Stimulated activated CD4-positive, alpha-beta T cell treated with anti-CD3 and anti-CD28 coated beads, Interleukin-4, amount 100 ng/mL, for 1 hour (primary cell): ENCODE measurements at places on chromosomes 11 and 22.

GRCh38 chr11:97685695-97686094, 1295.9 kb downstream of the JRKL start:
- DNase-seq = no peak

DNA sequence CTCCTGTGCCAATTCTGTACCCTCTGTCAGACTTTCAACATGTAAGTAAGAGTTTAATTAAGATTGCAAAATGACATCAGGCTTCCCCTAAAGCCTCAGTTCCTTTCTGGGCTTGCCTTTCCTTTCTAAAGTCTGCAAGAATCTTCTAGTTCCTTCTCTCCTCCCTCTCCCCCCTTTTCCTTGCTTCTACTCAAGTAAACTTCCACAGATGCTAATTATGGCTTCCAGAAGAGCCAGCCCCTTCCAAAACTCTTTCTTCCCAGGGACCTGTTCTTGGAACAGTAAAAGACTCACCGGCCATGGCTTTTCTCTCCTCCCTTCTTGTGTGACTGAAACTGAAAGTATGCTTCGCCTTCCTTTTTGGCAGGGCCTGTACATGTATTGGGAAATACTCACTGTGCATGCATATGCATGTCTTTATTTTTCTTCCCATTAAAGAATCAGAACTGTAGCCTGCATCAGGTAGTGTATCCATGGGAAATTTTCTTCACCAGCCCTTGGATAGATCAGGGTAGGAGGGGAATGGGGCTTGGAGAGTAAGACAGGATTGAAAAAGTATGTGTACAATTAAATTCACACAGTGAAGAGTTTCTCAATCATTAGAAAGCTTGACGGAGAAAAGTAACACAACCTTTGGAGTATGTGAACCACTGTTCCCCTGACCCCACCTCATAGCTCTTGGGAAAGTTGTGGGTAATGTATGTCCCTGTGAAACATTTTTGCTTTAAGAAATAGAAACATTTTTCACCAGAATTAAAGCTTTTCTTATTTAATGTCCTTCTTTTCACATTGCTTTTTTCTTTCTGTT, at the start of gene CASP1:
Gene CASP1 (minus strand): TSS at position 332 of the 808 bp plus-strand sequence. CDS start 31 bp downstream, at position 301.
- no peak for DNase-seq

DNA sequence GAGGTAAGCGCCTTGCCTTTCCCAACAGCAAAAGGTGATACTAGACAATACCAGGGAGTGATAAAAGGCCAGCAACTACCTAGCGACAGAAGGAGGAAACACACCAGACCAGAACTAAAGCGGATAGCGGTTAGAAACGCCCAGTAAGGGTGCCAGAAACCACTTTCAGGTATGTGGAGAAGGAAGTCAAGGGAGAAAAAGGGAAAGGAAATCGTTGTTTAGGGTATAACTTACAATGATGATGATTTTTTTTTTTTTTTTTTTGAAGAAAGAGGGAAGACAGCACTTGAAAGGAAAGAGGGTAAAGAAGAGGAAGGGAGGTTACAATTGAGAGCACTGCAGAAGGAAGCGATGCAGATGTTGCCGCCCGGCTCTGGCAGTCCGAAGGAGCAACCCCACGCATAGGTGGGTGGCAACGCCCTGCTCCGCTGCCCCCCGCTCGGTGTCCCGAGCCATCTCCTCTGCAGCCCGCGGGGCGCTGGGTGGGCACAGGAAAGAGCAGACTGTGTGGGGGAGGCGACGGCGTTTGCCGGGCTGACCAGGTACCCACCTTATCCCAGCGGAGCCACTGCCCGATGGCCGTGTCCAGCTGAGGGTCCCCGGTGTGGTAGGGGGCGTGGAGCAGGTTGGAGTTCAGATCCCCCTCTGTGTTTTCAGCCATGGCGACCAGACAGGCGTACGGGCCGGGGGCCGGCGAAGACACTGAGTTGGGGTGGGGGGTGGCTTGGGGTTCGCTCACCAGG, 561 bp downstream of the PGM2L1 start:
- DNase-seq = peak; percentile 22

- DNase-seq = no peak
Measured at GRCh38 chr11:17250561-17251350, 25.8 kb upstream of the NUCB2 start.

- no peak for DNase-seq
Measured at GRCh38 chr11:86047275-86047991, 21.5 kb downstream of the PICALM start.

GRCh38 chr11:22203281-22203680, 10.4 kb downstream of the ANO5 start:
- no peak for DNase-seq

DNA sequence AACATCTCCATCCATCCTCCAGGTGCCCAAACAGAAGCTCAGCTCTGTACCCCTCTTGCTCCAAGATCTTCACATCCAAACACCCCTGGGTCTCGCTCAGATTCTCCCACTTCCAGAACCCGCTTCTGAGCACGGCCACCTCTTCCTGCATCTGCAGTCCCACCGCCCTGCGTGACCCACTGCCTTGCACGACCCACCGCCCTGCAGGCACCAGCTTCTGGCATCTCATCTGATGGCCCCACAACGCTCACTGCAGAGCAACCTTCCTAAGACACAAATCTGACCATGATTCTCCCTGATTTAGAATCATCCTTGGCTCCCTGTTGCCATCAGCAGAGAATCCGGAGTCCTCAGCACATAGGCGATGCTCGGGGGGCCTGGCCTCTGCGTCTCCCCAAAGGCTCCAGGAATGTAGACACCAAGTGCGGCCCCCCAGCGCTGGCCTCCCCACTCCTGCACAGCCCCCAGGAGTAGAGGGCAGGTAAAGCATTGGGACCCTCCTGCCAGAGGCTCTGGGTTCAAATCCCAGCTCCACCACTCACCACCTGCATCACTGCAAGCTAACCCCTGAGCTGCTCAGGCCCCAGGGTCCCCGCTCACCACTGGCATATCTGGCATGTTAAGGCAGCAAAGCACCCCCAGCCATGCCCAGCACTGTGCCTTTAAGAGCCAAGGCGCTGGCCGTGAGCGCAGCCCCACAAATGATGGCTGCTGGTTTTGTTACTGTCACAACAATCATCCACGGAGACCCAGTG, 459.3 kb downstream of the BRD1 start:
- DNase-seq = no peak

- DNase-seq = no peak
Measured at GRCh38 chr22:44624689-44625420, 77.1 kb upstream of the PRR5 start.

DNA sequence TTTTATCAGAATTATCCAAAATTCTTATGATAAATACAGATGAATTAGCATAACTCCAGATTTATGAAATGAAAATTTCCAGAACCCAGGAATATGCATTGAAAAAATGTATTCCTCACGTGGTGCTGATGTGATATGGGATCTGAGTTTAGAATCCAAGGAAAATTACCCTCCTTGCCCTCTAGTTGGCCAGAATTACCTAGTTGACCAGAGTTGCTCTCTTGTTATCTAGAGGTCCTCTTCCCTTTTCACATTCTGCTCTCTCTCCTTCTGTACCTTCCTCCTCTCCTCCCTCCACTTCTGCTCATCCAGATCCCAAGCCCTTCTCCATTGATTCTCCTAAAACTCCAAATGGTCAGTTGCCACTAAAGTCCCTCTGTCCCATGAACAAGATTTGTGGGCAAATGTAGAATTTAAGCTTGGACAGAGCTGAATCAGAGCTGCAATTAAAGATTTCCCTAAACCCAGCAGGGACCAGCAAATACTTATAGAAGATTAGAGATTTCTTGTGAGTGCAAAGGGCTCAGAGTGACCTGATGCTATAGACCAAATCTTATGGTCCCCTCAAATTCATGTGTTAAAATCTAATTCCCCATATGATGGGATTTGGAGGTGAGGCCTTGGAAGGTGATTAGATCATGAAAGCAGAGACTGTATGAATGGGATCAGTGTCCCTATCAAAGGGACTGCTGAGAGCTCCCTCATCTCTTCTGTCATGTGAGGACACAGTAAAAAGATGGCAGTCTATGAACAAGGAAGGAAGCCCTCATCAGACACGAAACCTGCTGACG, 103.2 kb upstream of the IGLL5 start:
- DNase-seq = no peak

GRCh38 chr22:27892811-27893210, 26.2 kb downstream of the PITPNB start:
- DNase-seq = no peak

DNA sequence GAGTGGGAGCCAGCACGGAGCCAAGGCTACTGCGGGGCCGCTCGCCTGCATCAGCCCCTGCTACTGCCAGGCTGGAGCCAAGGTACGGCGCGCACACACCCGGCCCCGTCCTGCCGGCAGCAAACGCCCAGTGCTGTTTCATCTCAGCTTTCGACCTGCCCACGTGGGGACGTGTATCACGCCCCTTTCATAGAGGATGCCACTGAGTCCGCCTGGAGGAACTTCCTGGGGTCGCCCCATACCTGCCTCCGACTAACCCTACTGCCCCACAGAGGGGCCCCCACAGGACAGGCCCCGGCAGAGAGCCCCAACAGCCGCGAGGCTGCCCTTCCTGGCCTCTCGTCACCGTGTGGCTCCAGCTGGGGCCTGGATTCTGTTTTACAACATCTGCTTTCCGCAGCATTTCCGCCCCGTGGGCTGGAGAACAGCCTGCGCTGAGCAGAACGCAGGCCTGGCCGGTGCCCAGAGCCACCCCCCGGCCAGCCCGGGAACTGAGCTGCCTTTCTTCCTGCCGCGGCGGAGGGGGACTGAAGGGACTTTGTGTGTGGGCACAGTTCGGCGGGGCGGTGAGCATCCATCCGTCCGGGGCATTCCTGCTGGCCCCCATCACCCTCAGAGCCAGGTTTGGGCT, 22.9 kb upstream of the ARHGAP8 start:
- DNase-seq = no peak

DNA sequence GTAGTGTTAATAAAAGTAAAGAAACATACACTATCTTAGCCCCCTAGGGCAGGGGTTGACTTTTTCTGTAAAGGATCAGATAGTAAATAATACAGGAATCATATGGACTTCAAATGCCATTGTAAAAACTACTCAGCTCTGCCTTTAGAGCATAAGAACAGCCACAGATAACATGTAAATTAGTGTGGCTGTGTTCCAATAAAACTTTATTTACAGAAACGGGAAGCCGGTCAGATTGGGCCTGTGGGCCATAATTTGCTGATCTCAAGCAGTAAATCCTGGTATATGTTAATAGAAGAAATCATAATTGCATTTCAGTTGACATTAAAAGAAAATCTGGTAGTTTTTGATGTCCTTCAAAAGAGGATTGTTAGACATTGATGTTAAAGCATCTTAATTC, 76.5 kb downstream of the ZC3H12C start:
- DNase-seq = no peak

- no peak for DNase-seq
Measured at GRCh38 chr11:46200537-46201281, 76.8 kb upstream of the CREB3L1 start.

GRCh38 chr11:29333993-29334775, 682.6 kb downstream of the KCNA4 start:
- no peak for DNase-seq

DNA sequence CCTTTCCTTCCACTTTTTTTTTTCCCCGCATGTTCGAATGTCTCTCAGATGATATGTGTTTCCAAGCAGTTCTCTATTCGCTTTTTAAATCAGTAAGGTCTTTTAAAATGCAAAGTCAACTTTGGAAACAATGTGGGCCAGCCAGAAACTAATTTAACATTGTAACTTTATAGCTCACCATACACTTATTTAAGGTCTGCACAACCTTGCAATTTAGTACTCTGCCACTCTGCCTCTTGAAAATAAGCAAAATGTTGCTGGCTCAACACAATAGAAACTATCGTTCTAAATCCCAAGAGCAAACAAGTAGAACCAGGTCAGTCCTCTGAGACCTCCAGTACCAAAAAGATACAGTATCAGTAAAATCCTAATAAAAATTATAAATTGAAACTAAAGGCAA, 109.0 kb downstream of the SIK3 start:
- DNase-seq = no peak

GRCh38 chr22:43094085-43094484, 4.9 kb upstream of the TTLL1 start:
- DNase-seq = no peak

DNA sequence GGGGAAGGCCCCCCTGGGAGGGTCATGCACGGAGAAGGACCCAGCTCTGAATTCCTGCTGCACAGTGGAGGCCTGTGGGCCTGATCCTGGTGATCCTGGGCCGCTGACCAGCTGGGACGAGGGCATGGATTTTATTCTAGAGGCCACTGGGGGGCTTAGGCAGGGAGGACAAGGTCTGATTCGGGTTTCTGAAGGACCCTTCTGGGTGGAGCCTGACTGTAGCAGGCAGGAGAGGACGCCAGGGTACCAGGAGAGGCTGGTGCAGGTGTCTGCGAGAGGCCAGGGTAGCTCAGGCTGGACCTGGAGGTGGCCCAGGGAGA, 31.3 kb downstream of the MPPED1 start:
- no peak for DNase-seq

GRCh38 chr11:63847363-63847762, 8.5 kb downstream of the MARK2 start:
- DNase-seq = no peak

- DNase-seq = no peak
Measured at GRCh38 chr11:94194712-94195111, 66.1 kb downstream of the PANX1 start.

- no peak for DNase-seq
Measured at GRCh38 chr11:85347291-85347690, 279.9 kb downstream of the DLG2 start.

GRCh38 chr11:120425527-120425926, 86.0 kb upstream of the GRIK4 start:
- no peak for DNase-seq

- no peak for DNase-seq
Measured at GRCh38 chr11:132655187-132655855, 877.0 kb downstream of the OPCML start.

- no peak for DNase-seq
Measured at GRCh38 chr11:102727890-102728289, 3.1 kb upstream of the MMP8 start.

- DNase-seq = no peak
Measured at GRCh38 chr11:110564676-110565356, 135.1 kb downstream of the FDX1 start.

DNA sequence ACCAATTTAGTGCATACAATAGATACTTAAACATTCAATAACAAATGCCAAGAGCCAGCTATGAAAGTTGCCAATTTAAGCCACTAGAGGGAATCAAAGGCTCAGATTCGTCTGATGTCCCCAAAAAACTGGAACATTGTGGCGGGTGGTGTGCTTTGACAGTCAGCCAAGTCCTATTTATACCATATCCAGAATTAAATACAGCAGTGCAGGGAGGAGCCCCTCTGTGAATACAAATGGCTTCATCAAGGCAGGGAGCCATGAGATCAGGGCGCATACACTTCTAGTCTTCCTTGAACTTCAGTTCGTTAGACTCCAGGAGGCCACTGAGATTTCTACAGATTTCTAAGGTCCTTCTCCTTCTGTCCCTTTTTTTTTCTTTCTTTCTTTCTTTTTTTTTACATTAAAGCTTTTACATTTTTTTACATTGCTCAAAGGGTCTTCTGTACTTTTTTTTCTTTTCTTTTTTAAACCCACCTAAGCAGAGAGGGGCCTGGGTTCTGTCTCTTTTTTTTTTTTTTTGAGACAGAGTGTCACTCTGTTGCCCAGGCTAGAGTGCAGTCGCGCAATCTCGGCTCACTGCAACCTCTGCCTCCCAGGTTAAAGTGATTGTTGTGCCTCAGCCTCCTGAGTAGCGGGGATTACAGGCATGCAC, 41.5 kb upstream of the HSPA8 start:
- DNase-seq = no peak

- DNase-seq = no peak
Measured at GRCh38 chr22:47575291-47575690, 812.8 kb downstream of the TBC1D22A start.
